ENCODE measurements at places on chromosomes 5 and 9.
A peak's percentile ranks its signal among the peaks of the same experiment; 100 is the strongest.

GRCh38 chr5:174172566-174172965, 127.1 kb downstream of the NSG2 start:
- no peak for DNase-seq

DNA sequence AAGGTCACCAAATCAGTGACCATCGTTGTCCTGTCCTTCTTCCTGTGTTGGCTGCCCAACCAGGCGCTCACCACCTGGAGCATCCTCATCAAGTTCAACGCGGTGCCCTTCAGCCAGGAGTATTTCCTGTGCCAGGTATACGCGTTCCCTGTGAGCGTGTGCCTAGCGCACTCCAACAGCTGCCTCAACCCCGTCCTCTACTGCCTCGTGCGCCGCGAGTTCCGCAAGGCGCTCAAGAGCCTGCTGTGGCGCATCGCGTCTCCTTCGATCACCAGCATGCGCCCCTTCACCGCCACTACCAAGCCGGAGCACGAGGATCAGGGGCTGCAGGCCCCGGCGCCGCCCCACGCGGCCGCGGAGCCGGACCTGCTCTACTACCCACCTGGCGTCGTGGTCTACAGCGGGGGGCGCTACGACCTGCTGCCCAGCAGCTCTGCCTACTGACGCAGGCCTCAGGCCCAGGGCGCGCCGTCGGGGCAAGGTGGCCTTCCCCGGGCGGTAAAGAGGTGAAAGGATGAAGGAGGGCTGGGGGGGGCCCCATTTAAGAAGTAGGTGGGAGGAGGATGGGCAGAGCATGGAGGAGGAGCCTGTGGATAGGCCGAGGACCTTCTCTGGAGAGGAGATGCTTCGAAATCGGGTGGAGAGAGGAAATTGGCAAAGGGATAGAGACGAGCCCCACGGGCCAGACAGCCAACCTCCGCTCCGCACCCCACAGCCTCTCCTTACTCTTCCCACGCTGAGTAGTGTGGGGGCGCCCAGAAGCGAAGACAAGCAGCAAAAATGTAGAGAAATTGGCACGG, 1.7 kb downstream of the RXFP3 start:
- DNase-seq, result no peak

GRCh38 chr5:139744471-139745131, 51.0 kb upstream of the PSD2 start:
- no peak for DNase-seq

GRCh38 chr9:135073081-135073740, 14.3 kb upstream of the OLFM1 start:
- no peak for DNase-seq

- no peak for DNase-seq
Measured at GRCh38 chr9:121371495-121372061, 1.5 kb upstream of the STOM start.

- DNase-seq, result no peak
Measured at GRCh38 chr5:51225789-51226742, 157.2 kb upstream of the ISL1 start.

GRCh38 chr5:154199671-154200220, 9.2 kb downstream of the GALNT10 start:
- DNase-seq, result no peak

DNA sequence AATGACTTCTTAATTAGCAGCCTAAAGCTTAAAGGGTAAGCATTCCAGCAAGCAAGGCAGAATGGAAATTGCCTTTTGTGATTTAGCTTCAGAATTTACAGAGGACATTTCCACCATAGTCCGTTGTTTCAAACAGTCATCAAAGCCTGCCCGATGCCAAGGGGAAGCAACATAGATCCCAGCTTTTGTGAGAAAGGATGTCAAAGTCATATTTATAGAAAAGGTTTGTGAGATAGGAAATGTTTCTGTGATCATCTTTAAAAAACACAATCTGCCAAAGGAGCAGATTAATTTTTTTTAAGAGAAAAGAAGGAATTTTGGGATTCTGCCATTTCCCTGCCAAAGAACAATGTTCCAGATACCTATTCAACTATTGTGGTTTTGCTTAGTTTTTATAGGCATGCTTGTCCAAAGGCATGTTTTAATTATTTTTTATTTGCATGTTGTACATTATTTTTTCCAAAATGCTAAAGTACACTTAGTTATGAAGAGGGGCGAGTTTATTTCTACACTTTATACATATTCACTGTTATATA, 346.9 kb downstream of the ZNF608 start:
- peak; percentile 13 for DNase-seq

DNA sequence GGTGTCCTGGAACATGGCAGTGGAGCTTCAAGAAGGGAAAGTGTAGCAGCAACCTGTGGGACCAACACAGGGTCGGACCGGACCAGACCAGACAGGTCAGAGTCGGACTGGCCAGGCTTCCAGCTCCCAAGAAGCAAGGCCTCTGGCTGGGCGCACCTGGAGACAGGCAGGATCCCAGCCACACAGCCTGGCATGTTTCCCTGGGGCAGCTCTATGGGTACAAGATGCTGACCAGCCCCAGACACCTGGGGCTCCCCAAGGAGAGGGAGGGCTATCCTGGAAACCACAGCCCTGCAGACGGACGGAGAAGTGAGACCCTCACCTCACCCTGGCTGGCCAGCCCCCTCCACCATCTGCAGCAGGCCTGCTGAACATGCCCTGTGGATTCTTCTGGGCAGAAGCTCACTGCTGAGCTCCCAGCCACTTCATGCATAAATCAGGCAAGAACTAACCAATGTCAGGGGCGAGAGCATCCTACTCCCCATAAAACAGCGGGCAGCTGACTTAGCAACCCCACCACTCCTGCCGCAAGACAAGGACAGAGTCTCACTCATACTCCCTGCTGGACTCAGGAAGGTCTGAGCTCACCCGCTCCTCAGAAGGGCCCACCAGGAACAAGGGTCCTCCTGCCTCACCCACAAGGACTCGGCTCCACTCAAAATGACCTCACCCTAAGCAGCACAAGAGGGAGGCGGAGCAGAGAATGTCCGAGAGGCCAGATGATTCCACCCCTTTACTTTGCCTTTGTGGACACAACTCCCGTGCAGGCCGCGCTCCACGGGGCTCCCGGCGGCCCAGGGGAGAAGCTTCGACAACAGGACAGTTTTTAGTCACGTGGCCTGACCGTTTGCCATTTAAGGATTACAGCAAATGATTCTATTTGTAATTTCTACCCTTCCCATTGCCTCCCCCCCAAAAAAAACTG, 2.9 kb upstream of the DPH7 start:
- DNase-seq, result no peak

DNA sequence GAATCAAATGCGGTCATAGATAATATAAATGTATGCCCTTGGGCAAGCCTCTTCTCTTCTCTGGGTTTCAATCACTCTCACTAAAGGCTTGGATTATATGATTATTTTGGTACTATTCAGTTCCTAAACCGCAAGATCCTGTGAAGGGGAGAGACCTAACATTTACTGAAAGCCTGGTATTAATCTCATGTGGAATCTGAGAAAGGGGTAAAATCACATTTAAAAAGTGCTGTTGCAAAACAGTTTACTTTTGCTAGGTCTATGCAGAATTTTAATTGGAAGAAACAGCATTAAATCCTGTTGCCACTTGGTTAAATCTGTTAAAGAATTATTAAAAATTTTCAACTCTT, 50.7 kb downstream of the SLC44A1 start:
- no peak for DNase-seq

- DNase-seq, result peak; percentile 93
Measured at GRCh38 chr5:56346741-56347535, 113.8 kb upstream of the ANKRD55 start.

GRCh38 chr5:167867281-167867680, 424.2 kb upstream of the WWC1 start:
- DNase-seq, result no peak

- no peak for DNase-seq
Measured at GRCh38 chr9:122398371-122398924, 27.6 kb downstream of the PTGS1 start.

DNA sequence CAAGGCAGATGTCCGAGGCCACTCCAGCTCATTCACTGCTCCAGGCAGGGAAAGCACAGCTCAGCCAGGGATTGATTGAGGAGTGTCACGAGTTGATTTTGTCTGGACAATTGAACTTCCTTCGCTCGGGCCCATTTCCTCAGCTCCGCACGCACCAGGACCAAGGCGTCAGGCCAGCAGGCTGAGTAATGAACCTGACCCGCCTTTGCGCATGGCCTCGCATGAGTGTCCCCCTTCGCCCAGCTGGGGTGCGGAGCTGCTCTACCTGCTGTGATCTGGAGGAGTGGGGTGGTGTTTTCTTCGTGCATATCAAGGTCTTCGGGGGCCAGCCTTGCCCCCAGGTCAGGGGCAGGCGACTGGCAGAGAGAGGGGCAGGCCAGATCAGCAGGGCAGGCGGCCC, 44.0 kb downstream of the VAV2 start:
- DNase-seq, result no peak

GRCh38 chr9:106058460-106058859, 364.1 kb downstream of the TMEM38B start:
- no peak for DNase-seq

DNA sequence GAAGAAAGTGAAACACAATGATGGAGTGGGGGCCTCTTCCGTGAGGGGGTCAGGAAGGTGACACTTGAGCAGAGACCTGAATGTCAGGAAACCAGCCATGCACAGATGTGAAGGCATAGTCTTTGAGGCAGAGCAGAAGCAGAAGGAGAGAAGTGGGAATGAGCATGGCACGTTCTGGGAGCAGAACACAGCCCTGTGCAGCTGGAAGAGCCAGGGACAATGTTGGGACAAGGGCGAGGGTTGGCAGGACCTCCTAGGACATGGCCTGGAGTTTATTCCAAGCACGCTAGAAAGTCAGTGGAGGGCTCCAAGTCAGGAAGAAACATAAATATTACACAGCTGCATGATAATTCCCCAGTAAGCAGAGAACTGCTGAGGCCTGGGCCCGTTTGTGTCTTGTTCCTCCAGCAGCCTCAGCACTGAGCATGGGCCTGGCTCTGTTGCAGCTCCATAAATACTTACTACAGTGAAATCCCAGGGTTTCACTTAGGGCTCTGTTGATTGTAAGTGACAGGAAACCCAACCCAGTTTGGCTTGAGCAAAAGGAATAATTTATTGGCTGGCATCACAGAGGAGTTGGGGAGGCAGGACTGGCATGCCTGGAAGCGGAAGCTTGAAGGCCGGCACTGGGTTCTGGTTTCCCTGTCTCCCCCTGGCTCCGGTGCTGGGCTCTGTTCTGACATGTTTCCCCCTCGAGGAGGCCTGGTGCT, 66.2 kb downstream of the MVB12B start:
- DNase-seq, result no peak

GRCh38 chr5:45038366-45038987, 229.7 kb downstream of the MRPS30 start:
- peak; percentile 13 for DNase-seq

DNA sequence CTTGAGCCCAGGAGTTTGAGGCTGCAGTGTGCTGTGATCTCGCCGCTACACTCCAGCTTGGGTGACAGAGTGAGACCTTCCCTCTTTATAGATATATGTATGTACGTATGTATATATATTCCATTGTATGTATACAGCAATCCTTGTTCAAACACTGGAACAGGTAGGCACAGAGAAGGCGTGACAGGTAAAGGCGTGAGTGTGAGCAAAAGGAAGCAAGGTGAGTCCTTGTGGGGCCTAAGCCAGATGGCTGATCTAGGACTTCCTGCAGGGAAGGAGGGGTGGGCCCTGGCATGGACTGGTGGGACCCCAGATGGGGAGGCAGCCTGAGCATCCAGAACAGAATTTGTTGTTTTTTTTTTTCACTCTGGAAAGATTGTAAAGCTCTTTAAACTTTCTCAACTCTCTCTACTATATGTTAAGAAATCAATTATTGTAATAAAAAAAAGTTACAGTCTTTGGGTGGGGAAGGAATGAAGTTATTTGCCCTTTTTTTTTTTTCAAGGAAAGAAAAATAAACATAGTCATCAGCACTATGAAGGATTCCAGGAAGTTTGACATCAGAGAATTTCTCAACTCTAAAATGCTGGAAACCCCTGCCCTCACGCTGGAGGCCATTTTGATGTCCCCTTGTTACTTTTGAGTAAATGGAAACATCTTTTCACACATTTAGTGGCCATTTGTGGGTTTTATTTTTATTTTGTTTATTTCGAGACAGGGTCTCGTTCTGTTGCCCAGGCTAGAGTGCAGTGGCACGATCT, 38.9 kb upstream of the STXBP1 start:
- DNase-seq, result peak; percentile 87

GRCh38 chr5:6718718-6719117, 5.5 kb downstream of the TENT4A start:
- DNase-seq, result no peak

DNA sequence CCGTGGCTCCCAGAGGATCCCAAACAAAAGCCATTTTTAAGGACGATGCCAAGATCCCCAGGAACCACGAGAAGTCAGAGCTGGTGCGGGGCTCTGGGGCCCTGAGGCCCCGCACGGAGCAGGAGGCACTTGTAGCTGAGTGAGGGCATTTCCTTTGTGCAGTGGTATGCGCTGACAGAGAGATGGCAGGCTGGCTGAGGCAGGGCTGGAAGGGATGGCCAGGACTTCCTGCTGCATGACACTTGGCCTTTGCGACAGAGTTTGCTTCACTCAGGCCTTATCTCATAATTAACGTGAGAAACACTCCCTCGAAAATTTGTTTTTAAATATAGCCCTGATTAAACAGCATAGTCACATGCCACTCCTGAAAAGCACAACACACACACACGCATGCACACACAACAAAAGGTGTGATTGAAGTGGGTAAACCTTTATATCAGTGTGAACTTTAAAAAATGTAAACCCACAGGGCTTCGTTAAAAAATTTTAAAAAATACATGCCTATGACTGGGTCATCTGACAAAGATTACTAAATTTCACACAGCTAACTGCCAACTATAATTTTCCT, 536.6 kb downstream of the PDE4D start:
- no peak for DNase-seq

GRCh38 chr5:10726179-10726912, 34.7 kb downstream of the DAP start:
- no peak for DNase-seq

DNA sequence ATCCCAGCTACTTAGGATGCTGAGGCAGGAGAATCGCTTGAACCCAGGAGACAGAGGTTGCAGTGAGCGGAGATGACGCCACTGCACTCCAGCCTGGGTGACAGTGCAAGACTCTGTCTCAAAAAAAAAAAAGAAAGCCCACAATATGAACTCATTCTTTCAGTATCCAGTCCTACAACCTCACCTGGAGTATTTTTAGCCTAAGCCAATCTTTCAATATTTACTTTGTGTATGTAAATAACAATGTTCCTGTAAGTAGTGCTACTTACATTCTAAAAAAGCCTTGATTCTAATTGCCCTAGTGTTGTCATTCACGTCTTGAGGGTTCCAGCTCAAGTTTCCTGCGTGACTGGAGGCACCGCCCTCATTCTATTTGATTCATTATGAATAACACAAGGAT, 62.0 kb downstream of the BHMT start:
- no peak for DNase-seq

- no peak for DNase-seq
Measured at GRCh38 chr5:178278358-178279023, 45.9 kb upstream of the PHYKPL start.

- DNase-seq, result no peak
Measured at GRCh38 chr5:148259288-148259687, 9.3 kb upstream of the SPINK13 start.
